HCT116 (cell line): ENCODE measurements at places on chromosomes 12 and 14. TPM values are rescaled to one million over a fixed set of nuclear protein-coding genes. Genes with fewer than 3 reads are reported as not detected.

Gene SYNDIG1L
- not detected for total RNA-seq

DNA sequence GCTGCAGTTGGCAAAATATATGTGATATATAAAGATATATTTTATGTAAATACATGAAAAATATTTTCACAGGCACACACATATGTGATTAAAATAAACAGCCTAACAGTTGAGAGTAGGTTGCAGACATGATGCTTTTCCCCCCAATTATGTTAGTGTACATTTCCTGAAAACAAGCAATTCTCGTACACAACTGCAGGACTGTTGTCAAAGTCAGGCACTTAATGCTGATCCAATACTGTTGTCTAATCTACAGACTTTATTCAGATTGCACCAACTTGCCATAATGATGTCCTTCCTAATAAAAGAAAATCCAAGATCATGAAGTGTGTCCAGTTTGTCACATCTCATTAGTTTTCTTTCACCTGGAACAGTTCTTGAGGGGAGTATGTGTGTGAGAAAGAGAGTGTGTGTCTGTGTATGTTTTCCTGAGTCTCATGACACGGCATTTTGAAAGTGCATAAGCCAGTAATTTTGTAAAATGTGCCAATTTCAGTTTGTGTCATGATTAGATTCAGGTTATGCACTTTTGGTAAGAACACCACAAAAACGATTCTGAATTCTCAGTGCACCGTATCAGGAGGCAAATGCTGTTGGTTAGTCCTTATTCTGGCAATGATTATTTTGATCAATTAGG lies 16.5 kb upstream of the SEL1L start:
- H3K4me1 ChIP-seq, result no peaks in the 10 kb centered on the region
- H3K27me3 ChIP-seq, result no peaks in the 10 kb centered on the region
- DNase-seq, result no peak

DNA sequence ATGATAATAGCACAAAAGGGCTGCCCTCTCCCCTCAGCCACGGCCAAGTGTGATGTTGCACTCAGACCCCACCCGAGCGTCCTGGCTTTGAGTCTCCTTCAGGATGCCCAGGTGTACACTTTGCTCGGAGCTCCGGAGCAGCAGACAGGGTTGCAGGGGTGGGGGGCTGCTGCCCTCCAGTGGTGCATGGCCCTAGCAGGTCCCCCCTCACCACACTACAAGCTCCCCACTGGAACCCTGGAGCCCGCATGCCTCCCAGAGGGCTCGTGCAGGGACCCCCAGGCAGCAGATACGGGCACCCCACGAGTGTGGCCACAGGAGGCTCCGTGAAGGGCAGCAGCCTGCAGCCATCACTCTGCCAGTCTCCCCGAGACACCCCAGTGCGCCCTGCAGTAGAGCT lies 69.9 kb upstream of the C14orf180 start:
- no peak overlapping the region for H3K27ac ChIP-seq
- no peak for DNase-seq
- peaks cover 14% of the 10 kb centered on the region; the same call in 1 of the 2 replicates for H3K27me3 ChIP-seq
- no peaks in the 10 kb centered on the region for H3K36me3 ChIP-seq
- H3K4me1 ChIP-seq, result no peaks in the 10 kb centered on the region
- H3K4me3 ChIP-seq, result no peak overlapping the region

DNA sequence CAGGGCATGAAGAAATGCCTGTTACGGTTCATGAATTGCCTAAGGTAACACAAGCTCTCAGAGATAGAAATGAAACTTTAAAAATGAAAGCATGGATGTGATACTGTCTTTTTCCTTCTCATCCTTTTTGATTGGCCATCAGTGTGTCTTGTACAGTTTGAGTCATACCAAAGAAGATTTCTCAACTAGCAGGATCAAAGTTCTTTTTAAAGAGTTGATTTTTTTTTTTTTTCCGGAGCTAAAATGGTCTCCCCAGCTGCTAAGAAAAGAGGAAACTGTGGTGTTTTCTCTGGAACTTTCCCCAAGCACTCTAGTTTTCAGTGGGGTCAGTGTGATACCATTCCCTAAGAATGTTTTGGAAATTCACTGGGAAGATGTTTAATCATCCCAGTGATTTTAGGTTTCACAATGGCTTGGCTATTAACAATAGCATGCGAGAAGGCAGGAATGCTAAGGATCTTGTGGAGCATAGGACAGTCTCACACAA lies 105.0 kb downstream of the ETNK1 start:
- H3K4me1 ChIP-seq, result no peaks in the 10 kb centered on the region
- H3K36me3 ChIP-seq, result no peaks in the 10 kb centered on the region
- no peak for DNase-seq
- H3K27ac ChIP-seq, result no peak overlapping the region

DNA sequence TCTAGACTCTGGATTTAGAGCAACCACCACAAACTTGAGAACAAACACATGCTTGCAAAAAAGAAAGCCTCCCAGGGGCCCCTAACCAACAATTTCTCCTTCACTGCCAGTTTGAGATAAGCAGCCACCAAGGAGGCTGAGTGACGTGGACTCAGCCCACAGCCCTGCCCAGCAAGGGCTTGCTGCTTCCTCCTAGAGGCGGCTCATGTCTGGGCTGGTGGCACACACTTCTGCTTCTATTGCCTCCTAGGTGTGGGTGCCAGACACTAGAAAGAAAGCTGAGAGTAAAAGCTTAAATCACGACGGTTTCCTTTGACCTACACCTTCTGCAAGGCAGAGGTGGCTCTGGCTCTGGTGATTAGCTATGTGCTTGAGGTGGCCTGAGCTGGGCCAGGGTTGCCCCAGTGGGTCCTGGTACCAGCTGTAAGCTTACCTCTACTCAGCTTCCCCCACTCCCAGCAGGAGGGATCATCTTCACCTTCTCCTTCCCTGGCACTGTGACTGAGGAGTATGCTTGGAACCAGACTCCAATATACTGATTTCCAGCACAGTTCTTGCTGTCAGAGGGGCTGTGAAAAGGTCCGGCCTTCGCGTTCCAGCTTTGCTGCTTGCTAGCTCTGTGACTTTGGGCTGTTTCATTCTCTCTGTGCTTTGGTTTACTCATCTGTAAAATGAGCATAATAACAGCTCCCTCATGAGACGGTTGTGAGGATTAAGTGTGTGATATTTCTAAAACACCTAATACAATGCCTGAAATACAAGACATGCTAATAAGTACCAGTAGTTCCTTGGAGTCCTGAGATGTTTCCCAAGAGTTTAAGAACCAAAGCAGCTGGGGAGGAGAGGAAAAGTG lies 89.7 kb upstream of the PARP11 start:
- H3K27ac ChIP-seq, result no peak overlapping the region
- H3K36me3 ChIP-seq, result no peaks in the 10 kb centered on the region
- no peak overlapping the region for H3K4me3 ChIP-seq
- DNase-seq, result no peak
- H3K4me1 ChIP-seq, result no peaks in the 10 kb centered on the region
- peaks cover 16% of the 10 kb centered on the region; the same call in 1 of the 2 replicates for H3K27me3 ChIP-seq
